ENCODE measurements at places on chromosomes 3 and 15. TPM values are rescaled to one million over a fixed set of nuclear protein-coding genes. Genes with fewer than 3 reads are reported as not detected.

DNA sequence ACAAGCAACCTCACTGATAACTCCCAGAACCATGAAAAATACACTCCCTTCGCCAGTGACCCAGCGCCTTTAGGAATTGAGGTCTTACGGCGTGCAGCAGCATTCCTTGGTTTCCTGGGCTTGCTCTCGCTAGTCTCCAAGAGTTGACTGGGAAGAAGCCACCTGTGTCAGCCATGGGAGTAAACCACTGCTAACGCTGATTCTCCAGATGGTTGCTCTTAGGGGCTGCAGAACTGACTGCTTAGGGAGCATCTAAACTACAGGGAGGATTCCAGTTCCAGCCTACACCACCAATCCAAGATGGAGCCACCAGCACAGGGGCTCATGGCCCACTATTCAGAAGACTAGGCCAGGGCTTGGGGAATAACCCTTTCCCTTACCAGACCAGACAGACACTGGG lies 2.4 kb downstream of the RBPMS2 start:
- no peak for DNase-seq
- H3K27me3 ChIP-seq, result no peaks in the 10 kb centered on the region
- H3K36me3 ChIP-seq, result no peaks in the 10 kb centered on the region
- H3K27ac ChIP-seq, result no peak overlapping the region
- H3K4me3 ChIP-seq, result no peak overlapping the region

DNA sequence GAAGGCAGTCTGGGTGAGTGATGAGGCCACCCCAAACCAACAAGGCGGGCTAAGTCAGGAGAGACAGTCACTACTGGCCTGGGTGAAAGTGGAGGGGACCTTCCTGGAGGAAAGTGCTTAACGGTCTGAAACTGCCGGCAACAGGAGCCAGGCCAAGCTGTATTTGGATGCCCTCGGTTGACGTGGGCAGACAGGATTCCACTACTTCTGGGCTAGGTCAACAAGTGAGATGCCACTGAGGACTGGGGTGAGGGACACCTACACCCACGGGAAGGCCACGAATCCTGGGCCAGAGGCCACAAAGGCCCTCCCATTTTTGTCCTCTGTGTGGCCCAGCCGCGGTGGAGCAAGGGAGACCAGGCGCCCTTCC lies 12.3 kb downstream of the SPTBN5 start:
- no peak overlapping the region for H3K27ac ChIP-seq
- no peak for DNase-seq

The MRPS25 gene
- total RNA-seq, result 91.8 TPM

The RAD51 gene
- 1.1 TPM for total RNA-seq
